ENCODE measurements at places on chromosomes 11 and 22.
A peak's percentile ranks its signal among the peaks of the same experiment; 100 is the strongest.

- DNase-seq: no peak
Observed at GRCh38 chr22:17774206-17774925, at the start of gene BID. TSS of gene BID (minus strand) at chr22:17774469. CDS start at chr22:17750116, 24,353 bp downstream.

DNA sequence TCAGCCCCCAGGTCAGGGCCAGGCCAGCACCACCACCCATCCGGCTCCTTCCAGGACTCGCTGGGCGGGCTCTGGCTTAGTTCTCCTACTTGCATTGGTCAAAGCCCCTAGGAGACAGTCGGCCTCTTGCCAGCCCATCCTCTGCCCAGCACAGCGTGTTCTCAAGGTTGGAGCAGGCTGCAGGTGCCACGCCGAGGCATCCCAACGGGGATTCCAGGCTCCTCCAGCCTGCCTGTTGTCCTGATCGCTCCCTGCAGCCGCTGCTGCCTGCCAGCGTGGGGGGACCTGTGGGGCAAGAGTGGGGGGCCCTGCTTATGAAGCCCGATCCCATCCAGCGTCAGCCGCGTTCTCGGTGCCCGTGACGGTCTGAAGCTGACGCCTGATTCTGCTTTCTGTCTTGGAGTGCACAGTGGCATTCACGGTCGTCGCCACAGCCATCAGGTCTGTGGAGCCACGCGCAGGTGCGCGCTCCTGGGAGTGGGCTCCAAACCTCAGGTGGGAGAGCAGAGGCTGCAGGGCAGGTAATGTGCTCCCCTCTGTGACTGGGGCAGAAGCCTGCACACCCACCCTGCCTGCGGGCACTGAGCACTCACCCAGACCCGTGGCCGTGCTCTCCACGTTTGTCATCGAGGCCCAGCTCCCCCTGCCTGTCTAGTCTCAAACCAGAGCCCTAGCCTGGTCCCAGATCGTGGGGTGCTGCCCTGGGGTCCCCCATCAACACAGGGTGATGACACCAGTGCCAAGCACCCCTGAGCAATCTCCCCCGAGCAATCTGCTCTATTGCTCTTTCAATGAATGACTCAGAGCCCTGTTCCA lies 991.6 kb downstream of the BRD1 start:
- no peak for DNase-seq

DNA sequence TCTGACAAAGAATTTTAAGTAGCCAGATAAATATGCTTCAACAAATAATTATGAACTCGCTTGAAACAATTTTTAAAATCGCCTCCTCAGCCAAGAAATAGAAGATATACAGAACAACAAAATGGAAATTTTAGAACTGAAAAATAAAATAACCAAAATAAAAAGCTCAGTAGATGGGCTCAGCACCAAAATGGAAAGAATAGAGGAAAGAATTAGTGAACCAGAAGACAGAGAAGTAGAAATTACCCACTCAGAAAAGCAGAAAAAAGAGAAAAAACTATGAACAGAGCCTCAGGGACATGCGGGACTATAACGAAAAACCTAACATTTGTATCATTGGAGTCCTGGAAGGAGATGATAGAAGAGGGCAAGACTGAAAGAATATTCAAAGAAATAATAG lies 7.4 kb downstream of the COMMD9 start:
- no peak for DNase-seq

GRCh38 chr11:102196816-102197215 lies 86.6 kb downstream of the YAP1 start:
- DNase-seq: no peak

GRCh38 chr11:134920851-134921608 lies 509.0 kb upstream of the B3GAT1 start:
- no peak for DNase-seq

- peak; percentile 64 for DNase-seq
Observed at GRCh38 chr11:70788248-70789022, 390.1 kb downstream of the CTTN start.

GRCh38 chr22:50170453-50171318 lies at the start of gene PANX2:
TSS of gene PANX2 (plus strand) at chr22:50170731. CDS start at chr22:50170731, 0 bp downstream.
- peak; percentile 9 for DNase-seq

DNA sequence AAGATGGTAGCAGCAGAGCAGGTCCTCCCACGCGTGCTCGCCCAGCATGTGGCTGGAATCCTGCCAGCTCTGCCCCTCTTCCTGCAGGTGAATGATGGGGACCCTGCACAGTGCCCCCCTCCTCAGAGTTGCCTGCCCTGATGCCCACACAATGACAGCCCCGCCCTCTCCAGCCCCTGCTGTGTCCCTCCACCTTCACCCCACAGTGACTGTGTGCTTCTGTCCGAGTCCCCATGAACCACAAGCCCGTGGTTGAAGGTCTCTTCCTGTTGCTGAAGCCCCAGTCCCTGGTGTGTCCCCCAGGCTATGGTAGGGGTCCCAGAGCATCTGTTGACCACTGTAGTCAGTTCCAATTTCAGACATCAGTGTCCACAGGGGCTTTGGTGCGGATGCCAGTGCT lies 71.0 kb downstream of the BRD1 start:
- no peak for DNase-seq

DNA sequence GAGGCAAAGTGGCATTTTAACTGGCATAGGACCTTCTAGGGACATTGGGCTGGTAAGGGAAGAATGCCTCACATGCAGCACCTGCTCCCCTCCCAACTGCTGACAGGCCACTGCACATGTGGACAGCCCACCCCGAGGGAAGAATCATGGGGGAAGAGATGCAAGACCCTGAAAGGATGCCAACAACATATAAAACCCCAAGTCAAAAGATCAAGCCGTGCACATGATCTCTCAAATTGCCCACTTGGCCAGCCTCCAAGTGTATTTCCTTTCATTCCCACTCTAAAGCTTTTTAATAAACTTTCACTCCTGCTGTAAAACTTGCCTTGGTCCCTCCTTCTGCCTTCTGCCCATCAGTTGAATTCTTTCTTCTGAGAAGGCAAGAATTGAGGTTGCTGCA lies 947.8 kb upstream of the CCDC90B start:
- no peak for DNase-seq

GRCh38 chr11:13336246-13336878 lies 58.8 kb downstream of the BMAL1 start:
- no peak for DNase-seq

GRCh38 chr11:106101819-106102218 lies 24.4 kb downstream of the AASDHPPT start:
- no peak for DNase-seq

- DNase-seq: no peak
Observed at GRCh38 chr22:30186510-30186909, 60.0 kb downstream of the LIF start.

DNA sequence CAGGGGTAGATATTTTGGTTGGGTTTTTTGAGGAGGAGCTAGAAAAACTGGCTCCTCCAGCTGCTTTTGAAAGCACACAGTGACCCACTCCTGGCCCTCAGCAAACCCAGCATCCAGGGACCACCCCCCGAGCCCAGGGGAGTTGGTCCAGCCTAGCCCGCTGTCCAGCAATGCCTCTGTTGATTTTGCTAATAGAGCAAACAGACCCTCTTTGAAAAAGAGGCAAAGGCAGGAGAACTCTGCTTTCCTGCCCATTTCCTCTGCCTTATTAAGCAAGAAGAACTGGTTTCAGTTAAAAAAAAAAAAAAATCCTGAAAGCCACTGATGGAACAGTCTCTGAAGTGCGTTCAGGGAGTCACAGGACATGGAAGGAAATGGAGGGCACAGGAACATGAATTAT lies 25.3 kb downstream of the ABTB2 start:
- peak; percentile 53 for DNase-seq

DNA sequence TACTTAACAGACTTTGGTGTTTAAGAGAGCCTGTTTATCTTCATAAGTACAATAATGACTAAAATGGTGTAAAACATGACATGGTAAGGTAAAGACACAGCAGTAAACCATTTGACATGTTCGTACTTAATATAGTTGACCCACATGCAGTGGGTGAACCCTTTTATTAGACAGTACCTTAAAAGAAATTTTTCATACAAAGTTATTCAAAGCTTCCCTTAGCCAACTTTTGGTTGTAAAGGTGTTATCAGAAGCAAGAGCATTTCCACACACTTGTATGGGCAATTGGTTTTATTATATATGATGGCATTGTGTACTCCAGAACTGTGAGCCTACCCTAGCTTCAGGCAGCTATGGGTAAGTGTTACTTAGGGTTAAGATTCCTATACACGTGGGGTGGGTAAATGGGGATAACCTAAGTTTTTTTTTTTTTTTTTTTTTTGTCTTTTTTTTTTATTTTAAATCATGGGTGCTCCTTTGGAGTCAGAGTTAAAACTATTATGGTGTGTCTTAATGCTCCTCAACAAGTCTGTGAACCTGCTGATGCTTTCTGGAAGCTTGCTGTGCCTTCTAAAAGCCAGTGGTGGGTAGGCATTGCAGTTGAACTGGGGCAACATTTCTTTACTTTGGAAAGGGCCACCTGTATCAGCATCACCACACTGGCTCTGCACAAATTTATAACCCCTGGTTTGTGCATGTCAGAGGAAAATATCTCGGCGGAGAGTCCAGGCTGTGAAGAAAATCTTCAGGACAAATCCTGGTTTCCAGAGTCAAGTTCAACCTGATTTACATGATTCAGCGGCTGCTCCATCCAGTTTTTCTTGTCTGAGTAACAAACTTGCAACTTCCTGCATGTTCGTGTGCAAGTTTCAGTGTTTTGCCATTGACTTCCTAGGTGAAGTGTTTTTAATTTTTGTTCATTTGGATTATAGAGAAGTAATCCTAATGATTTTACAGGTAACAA lies 3.3 kb downstream of the PCF11 start:
- DNase-seq: no peak

DNA sequence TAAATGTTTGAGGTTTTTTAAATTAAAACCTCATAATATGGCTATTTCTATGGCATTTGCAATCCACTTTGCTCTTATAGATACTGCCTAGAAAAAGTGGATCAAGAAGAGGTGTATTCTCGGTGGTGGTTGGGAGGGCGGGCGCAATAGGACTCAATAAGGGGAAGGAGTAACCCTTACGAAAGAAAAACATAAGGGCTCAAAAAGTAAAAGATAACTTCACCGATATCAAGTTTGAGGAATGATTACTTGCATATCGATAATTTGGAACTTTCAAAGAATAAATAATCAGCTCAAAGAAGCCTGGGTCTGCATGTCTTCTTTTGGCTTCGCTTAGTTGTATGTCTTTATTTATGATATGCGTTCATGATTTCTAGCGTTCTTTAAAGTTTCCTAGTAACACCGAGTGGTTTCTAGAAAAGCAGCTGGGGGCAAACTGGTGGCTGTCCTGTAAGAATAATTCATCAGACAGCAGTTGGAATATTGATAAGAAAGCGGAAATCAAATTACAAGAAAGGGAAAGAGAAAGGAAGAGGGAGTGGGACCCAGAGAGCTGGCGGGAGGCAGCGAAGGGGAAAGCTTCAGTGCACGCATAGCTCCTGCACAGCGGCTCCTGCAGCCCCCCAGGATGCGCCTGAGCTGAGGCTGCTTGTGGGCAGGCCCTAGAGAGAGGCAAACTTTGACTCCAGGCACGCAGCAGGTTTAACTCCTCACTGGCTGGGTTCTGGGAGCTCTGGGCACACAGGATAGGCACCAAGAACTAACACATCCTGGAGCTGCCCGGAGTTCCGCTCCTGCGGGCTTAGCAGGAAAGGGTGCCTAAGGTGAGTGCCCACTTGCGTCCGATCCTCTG lies 9.1 kb upstream of the FLI1 start:
- no peak for DNase-seq

GRCh38 chr22:27348634-27349033 lies 452.9 kb downstream of the MN1 start:
- DNase-seq: no peak

All from SK-MEL-5 (cell line).